ENCODE measurements at places on chromosomes 1 and 21. TPM values are rescaled to one million over a fixed set of nuclear protein-coding genes. Genes with fewer than 3 reads are reported as not detected.

VWA5B1 gene
- total RNA-seq = not detected

CIART gene
- total RNA-seq = not detected

ETNK2 gene
- not detected for total RNA-seq

TACSTD2 gene
- total RNA-seq = 26.6 TPM

ATP1A4 gene
- total RNA-seq = not detected

CELA3B gene
- 0.81 TPM for total RNA-seq

CSF1 gene
- 5.4 TPM for total RNA-seq

SLFNL1 gene
- total RNA-seq = 0.23 TPM

CHODL gene
- total RNA-seq = not detected

FBXO2 gene
- total RNA-seq = not detected

BNIPL gene
- total RNA-seq = 0.18 TPM

NDUFS5 gene
- 427 TPM for total RNA-seq

C1orf105 gene
- not detected for total RNA-seq

MEX3A gene
- total RNA-seq = 9.3 TPM

CRP gene
- total RNA-seq = not detected

SPRR2E gene
- total RNA-seq = not detected

ARTN gene
- not detected for total RNA-seq

ACKR1 gene
- total RNA-seq = not detected

LCE1A gene
- total RNA-seq = not detected

COL8A2 gene
- not detected for total RNA-seq

RNF2 gene
- total RNA-seq = 9.1 TPM

KCNJ9 gene
- total RNA-seq = not detected

TRIM17 gene
- total RNA-seq = not detected

OR2W3 gene
- total RNA-seq = not detected

C1orf185 gene
- total RNA-seq = not detected

INSRR gene
- total RNA-seq = not detected

C1orf116 gene
- total RNA-seq = 47.1 TPM

CC2D1B gene
- total RNA-seq = 32.5 TPM

LRRC53 gene
- total RNA-seq = not detected

ESPN gene
- 5.2 TPM for total RNA-seq

AADACL4 gene
- total RNA-seq = not detected

USP21 gene
- 24.6 TPM for total RNA-seq

TMPRSS3 gene
- total RNA-seq = 0.05 TPM

RAD54L gene
- 32.5 TPM for total RNA-seq

CSF3R gene
- total RNA-seq = not detected

EPHB2 gene
- 2.0 TPM for total RNA-seq

MYCL gene
- 11.6 TPM for total RNA-seq

CLCA2 gene
- total RNA-seq = not detected

RHCE gene
- not detected for total RNA-seq

OR2G6 gene
- total RNA-seq = not detected

OR2M3 gene
- total RNA-seq = not detected

OR2T2 gene
- total RNA-seq = not detected

ZNF670 gene
- 1.4 TPM for total RNA-seq

RYR2 gene
- not detected for total RNA-seq
